ENCODE measurements at places on chromosomes 11 and 22. TPM values are rescaled to one million over a fixed set of nuclear protein-coding genes. Genes with fewer than 3 reads are reported as not detected.

The RFPL2 gene
- total RNA-seq, result 0.10 TPM

The FLRT1 gene
- total RNA-seq, result not detected

The MMP13 gene
- total RNA-seq, result not detected

The HEPN1 gene
- total RNA-seq, result not detected

The RAB38 gene
- total RNA-seq, result 4.7 TPM

The KCNE3 gene
- total RNA-seq, result not detected

The OR5AN1 gene
- total RNA-seq, result not detected

The EP300 gene
- 45.5 TPM for total RNA-seq

The CLMP gene
- not detected for total RNA-seq

The MRE11 gene
- 45.2 TPM for total RNA-seq

The FREY1 gene
- 1.2 TPM for total RNA-seq

The MRPL11 gene
- 157 TPM for total RNA-seq

The OR4A16 gene
- not detected for total RNA-seq

The UPK3A gene
- total RNA-seq, result not detected

The ASPHD2 gene
- total RNA-seq, result 15.1 TPM

The OR52H1 gene
- total RNA-seq, result not detected

The TSKU gene
- total RNA-seq, result 1.5 TPM

The IGLL5 gene
- total RNA-seq, result not detected

The CASP5 gene
- total RNA-seq, result not detected

The HBD gene
- not detected for total RNA-seq

The SLC37A2 gene
- 0.30 TPM for total RNA-seq

The ANGPTL5 gene
- not detected for total RNA-seq

The MMP12 gene
- total RNA-seq, result not detected

The ALDH3B1 gene
- not detected for total RNA-seq

The JAML gene
- total RNA-seq, result 300 TPM

The ATL3 gene
- total RNA-seq, result 34.9 TPM

The PRR33 gene
- total RNA-seq, result 0.08 TPM

The FAM76B gene
- 37.8 TPM for total RNA-seq

The RFPL1 gene
- total RNA-seq, result not detected

The CBLIF gene
- total RNA-seq, result not detected

The DGCR6L gene
- total RNA-seq, result 40.4 TPM

The LAYN gene
- 4.7 TPM for total RNA-seq

The ZNRF3 gene
- 1.5 TPM for total RNA-seq

The DENND6B gene
- 4.4 TPM for total RNA-seq

The GLB1L2 gene
- total RNA-seq, result 9.0 TPM

The HORMAD2 gene
- not detected for total RNA-seq

The BIRC3 gene
- 177 TPM for total RNA-seq

The OVOL1 gene
- not detected for total RNA-seq

The MPZL3 gene
- 83.9 TPM for total RNA-seq

The IFITM10 gene
- total RNA-seq, result 1.2 TPM

The SCGB1A1 gene
- total RNA-seq, result not detected

The NXPE4 gene
- not detected for total RNA-seq

The CFAP300 gene
- not detected for total RNA-seq

The SMC1B gene
- total RNA-seq, result 0.55 TPM

The TMEM126A gene
- total RNA-seq, result 65.1 TPM

The NCF4 gene
- 6.3 TPM for total RNA-seq

The GDPD4 gene
- not detected for total RNA-seq

The SLC22A8 gene
- total RNA-seq, result not detected

The GGT1 gene
- total RNA-seq, result 40.5 TPM

The ESAM gene
- total RNA-seq, result 0.94 TPM

The GLYATL1 gene
- not detected for total RNA-seq

The IFITM1 gene
- total RNA-seq, result 99.3 TPM

Measured in activated CD8-positive, alpha-beta memory T cell treated with anti-CD3 and anti-CD28 coated beads for 36 hours (primary cell).